ENCODE measurements at places on chromosomes 16 and 17.

DNA sequence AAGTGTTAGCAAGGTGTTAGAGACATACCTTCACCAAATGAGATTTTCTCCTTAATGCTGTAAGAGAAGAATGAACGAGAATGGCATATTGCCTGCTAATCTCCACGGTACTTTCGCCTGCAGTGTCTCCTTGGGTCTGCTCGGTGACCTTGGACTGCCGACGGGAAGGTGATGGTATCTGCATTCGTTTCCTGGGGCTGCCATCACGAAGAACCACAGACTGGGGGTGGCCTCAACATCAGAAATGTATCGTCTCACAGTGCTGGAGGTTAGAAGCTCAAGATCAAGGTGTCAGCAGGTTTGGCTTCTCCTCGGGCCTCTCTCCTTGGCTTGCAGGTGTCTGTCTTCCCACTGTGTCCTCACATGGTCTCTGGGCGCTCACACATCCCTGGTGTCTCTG lies 86.3 kb upstream of the TNRC6C start:
- DNase-seq: no peak

GRCh38 chr16:89256651-89257254 lies 39.2 kb downstream of the ZNF778 start:
- peak; percentile 70 for DNase-seq

DNA sequence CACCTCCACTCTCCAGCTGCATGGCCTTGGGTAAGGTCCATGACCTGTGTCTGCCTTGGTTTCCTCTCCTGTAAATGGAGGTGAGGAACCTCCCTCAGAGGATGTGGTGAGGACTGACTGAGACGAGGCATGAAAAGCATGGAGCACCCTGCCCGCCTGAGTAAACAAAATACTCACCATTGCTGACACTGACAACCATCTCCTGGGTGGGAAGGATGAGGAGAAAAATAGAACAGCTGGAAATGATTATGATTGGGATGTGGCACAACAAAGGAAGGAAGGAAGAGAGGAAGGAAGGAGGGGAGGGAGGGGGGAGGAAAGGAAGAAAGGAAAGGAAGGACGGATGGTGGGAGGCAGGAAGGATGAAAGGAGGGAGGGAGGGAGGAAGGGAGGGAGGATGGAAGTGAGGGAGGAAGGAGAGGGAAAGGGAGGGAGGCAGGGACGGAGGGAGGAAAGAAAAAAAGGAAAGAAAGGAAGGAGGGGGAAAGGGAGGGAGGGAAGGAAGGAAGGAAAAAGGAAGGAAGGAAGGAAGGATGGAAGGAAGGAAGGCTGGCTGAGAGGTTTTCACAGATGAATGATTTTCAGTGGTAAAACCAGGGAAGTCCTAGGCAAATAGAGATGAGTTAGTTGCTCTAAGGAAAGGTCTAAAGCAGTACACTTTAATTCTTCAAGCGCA lies 276.5 kb upstream of the XYLT1 start:
- peak; percentile 39 for DNase-seq

DNA sequence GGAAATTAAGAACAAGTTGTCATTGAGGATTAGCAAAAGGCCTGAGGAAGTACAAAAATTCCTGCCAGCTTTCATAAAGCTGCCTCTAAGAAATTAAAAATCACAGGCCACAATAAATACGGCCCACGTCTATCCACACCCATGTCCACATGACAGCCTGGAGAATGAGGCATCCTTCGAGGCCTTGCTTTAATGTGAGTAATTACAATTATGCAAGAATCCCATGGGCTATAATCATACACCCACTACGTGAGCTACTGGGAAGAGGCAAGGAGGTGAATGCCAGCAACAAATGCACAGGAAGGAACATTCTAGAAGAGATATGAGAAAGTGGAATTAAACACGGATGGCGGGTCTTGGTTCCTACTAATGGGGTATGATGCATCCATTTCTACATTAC lies 65.4 kb upstream of the ZFHX3 start:
- peak; percentile 8 for DNase-seq

DNA sequence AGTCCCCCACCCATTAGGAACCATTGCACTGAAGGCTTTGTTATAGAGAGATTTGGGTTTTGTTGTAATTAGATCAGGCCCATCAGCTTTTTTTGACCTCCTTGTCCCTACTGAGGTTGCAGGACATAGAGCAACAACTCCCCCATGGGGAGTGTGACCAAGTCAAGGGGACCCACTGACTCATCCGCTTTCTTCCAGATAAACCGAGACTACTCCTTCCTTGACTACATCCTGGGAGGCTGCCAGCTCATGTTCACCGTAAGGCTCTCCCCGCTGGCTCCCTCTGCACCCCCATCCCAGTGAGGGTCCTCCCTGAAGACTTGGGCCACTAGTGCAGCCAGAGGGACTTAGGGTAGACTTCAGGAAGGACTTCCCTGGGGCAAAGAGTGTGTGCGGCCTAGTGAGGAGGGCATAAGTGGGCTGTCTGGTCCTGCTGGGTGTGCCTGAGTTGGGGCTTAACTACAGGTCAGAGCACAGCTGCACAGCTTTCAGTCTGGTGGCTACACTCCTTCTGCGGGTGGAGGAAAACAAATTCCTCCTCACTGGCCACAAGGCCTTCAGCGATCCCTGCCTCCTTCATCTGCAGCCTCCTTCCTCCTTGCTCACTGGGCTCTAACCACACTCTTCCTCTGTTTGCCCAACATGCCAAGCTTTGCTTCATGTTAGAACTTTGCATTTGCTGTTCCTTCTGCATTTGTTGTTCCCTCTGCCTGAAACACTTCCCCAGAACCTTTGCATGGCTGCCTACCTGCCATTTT lies 31.0 kb downstream of the CPNE2 start:
- no peak for DNase-seq

DNA sequence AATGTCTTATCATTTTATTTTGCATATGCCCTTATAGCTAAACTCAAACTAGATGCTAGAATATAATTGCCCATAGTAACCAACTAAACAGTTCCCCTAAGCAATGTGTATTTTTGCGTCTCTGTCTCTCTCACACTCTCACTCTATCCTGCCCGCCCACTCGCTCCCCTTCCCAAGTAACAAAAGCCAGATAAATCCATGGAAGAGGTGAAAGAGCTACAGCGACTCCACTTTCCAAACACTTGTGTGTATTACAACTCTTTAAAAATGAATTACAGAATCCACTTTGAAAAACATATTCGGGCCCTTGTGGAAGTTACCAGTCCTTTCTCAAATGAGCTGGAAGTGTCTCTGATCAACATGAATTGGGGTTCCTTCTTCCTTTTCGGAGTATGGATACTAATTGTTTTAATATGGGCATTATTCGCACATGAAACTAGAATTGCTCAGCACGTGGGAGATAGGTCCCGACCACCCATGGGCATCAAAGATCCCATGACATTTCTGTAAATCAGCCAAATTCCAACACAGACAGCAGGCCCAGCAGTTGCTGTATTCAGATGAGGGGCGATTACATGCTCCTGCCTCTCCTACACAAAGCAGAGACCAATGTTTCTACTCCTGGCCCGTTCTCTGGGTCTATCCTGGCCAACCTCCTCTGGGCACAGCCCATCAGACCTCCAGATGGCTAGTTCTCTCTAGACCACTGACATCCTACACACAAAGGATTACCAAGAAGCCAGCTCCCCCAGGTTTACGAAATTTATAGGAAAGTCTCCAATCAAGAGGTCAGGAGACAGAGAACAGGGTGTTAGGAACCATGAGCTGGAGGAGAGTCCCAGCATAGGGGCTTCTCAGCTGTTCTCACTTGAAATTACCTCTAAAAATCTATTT lies 121.5 kb downstream of the ZFHX3 start:
- DNase-seq: no peak

- DNase-seq: peak; percentile 74
Observed at GRCh38 chr16:89365044-89365467, 125.3 kb downstream of the ANKRD11 start.

DNA sequence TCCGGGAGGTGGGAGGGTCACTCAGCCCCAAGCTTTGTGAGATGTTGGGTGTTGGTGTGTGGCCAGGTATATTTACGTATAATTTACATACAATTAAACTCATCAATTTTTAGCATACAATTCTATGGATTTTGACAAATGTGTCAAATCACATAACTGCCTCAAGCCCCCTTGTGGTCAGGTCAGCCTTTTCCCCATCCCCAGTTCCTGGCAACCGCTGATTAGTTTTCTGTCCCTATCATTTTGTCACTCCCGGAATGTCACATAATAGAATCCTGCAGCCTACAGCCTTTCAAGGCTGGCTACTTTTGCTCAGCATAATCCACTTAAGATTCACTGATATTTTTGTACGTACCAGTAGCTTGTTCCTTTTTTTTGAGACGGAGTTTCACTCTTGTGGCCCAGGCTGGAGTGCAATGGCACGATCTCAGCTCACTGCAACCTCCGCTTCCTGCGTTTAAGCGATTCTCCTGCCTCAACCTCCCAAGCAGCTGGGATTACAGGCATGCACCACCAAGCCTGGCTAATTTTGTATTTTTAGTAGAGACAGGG lies 19.3 kb upstream of the RAI1 start:
- no peak for DNase-seq

DNA sequence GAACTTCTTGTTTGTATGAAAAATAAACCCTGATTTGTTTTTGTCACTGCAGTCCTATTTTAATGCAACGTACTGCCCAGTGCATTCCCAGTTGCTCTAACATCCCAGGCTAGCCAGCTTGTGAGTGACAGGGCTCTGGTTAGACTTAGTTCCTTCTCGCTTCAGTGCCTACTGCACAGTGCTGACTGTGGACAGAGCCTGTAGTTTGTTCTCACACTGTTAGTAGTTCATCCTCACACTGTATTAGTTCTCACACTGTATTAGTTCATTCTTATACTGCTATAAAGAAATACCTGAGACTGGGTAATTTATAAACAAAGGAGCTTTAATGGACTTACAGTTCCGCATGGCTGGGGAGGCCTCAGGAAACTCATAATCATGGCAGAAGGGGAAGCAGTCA lies 116.6 kb upstream of the SALL1 start:
- DNase-seq: no peak

DNA sequence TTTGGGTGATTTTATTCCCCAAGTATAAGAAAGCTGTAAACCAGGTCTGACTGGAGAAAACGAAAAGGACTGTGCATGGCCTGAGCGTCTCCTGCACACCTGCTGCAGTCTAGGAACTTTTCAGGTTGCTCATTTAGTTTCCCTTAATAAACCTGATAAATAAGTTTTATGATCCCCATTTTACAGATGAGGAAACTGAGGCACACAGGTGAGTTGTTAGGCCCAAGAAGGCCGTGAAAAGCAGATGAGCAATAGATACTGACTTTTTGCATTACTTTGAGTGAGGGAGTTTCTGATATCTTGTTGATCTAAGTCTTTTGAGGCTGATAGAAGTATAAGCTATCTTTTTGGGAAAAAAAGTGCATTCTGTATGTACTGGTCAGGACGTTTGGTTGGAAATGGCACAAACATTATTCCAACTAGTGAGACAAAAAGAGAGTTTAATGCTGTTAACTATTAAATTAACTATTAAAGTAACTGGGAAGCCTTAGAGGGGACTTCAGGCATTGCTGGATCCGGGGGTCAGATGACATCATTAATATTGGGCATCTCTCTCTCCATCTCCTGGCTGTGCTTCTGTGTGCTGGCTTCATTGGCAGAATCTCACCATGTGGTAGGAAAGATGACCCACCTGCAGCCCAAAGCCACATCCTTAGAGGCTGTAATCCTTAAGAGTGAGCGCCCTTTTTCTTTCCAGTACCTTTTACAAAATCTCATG lies 163.4 kb downstream of the CMIP start:
- no peak for DNase-seq

DNA sequence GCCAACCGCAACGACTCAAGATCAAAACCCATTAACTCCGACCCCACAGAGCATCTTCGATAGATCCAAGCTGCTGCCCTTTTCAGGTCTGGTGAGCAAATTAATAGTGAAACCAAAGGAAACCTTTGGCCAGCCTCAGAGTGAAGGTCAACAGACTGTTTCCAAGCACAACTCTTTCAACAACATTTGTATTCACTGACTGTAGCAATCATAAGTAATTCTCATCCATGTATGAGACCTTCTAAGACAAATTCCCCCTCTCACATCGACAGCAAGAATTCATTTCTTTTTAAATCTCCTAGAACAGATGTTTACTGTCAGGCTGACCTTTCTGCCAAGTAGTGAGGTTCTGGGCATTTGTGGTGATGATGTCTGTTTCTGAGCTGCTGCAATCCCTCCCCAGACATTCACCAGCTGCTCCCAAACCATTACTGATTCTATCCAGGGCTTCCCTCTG lies 64.2 kb downstream of the SLC39A11 start:
- peak; percentile 24 for DNase-seq

- DNase-seq: no peak
Observed at GRCh38 chr16:23016368-23016767, 132.9 kb downstream of the USP31 start.

GRCh38 chr16:56930486-56931270 lies 1.3 kb upstream of the HERPUD1 start:
- DNase-seq: no peak

- DNase-seq: no peak
Observed at GRCh38 chr16:20099375-20099774, 25.7 kb upstream of the GPR139 start.

GRCh38 chr16:11819798-11820197 lies 22.7 kb upstream of the ZC3H7A start:
- no peak for DNase-seq

DNA sequence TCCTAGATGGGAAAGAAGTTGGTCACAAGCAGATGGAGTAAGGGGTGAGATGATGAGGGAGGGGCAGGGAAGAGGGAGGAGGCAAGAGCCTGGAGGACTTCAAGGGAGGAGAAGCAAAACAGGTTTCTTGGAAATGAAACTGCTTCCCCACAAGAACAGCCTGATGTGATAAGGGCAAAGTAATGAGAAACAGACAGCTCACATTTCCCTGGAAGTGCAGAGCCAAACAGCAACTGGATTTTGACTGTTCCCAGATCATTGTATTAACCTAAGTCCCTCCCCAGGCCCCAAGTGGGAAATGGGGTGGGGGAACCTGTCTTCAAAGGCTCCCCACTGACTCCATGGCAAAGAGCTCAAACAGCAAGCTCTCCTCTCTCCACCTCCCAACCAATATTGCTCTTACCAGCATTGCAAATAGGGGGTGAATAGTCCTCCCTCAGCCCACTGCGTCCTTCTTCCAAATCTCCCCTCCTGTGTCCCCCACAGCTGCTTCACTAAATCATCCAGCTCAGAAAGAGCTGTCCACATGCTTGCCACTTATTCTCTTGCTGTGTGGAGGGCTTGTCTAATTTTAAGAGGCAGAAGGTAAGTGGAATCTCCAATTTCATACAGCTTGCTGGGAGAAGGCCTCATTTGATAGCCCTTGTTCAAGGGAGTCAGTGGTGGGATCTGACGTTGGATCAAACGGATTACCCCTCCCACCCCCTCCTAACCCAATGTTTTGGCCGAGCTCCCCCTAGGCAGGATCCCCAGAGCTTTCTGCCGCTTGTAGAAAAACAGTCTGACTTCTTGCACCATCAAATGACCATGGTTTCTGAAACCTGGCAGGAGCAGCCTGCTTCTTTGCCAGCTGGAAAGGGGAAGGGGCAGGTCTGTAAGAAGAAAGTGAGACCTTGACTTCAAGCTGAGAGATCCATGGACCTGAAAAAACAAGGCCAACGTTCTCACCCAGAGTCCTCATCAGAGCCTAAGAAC lies 56.3 kb upstream of the SMIM36 start:
- no peak for DNase-seq

DNA sequence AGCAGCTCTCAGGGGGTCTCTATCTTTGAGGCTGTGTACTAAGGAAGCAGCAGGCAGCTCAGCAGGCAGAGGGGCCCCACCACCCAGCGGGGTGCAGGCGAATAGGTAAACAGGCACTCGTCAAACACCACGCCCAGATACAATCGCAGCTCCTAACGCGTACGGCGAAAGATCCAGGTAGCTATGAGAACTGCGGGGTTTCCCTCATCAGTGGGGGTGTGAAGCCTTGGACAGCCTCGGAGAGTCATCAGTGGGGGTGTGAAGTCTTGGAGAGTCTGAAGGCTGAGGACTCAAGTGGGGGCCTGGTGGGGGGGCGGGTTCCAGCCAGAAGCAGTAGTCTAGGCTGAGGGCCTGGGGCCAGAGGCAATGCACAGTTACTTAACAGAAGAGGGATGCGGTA lies 69.0 kb downstream of the RTN4RL1 start:
- no peak for DNase-seq
